Activated CD4-positive, alpha-beta T cell treated with anti-CD3 and anti-CD28 coated beads for 1 hour (primary cell): ENCODE measurements at places on chromosomes 13 and 19.

- DNase-seq: no peak
These were observed 22.5 kb upstream of the VSTM2B start for GRCh38 chr19:29503140-29503758.

DNA sequence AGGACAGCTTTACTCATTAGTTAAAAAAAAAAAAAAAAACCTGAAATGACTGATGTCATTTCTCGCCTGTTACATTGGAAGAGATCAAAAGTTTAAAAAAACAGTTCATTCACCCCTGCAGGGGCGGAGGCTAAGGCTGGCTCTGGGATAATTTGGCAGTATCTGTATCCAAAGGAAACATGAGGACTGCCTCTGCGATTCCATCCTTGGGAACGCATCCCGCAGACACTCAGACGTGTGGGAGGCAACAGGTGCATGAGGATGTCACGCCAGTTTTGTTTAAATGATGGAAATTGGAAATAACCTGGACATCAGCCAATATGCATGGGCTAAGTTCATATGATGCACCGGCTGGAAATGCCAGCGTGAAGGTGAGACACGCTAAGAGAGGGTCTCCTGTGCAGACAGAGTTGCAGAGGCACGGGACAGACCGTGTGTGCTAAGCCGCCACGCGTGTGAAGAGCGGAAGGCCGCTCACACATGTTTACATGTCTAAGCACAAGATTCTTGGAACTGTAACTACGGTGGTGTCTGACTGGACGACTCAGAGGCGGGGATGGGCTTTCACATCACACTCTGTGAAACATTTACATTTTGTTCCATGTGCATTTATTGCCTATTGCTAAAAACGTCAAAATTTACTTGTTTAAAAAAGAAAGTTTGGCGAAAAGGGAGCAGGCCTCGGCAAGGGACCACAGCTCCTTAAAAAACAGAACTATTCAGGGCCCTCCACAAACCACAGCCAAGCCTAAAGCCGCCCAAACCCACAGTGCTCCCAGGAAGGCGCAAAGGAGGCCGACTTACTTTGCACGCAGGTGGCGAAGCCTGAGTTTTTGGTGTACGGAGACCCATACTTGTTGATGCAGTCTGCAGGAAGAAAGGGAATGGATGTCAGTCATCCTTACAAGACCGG, 17.9 kb downstream of the GAS6 start:
- DNase-seq: no peak

DNA sequence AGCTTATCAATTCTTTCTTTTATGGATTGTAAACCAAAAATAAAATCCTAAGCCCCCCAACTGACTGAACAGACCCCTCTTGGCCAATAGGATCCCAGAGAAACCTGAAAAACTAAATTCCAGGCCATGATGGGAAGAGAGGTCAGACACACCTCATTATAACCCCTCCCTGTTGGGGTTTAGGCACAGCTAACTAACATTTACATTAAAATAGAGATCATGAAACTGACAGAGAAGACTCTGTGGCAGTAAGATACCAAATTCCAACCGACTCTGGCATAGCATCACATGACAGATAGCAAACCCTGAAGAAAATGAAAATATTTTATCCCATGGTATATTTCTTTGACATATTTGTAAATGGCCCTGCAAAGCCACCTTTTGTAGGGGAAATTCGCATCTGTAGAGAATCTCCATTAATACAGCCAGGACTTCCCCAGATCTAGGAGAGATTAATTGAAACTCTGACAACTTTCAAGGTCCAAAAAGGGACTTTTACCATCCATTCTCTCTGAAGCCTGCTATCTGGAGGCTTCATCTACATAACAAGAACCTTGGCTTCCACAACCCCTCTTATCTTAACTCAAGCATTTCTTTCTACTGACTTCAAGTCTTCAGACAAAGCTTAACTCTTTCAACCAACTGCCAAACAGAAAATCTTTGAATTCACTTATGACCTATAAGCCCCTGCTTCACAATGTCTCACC, 27.1 kb upstream of the GAS6 start:
- DNase-seq: no peak

- DNase-seq: peak; percentile 9
These were observed 507 bp downstream of the ALG5 start for GRCh38 chr13:36998624-36999041.

DNA sequence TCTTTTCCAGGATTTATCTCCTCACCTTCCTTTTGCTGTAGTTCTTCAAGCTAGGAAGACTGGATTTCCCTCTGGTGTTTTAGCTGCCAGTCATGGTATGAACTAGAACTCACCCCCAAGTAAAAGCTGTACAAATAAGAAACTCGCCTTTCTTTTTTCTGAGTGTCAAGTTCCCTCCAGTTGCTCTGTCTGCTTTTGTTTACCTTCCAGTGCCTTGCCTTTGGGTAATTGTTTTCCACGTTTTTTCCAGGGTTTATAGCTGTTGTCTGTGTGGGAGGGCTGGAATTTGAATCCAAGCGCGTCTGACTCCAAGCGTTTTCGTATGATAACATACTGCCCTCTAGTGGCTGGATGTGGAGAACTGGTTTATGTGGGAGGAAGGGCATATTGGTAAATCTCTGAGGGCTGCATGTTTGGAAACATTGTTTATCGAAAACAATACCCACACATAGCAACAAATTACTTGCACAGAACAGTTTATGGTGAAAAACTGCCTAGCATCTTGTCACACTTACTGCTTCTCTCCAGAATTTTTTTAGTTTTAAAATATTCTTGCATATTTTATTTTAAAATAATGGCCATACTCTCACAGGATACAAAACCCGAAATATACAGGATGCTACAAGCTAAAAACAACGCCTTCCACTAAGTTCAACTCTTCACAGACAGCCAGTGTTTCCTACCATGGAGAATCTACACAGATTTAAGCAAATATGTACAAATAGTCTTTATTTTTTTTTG, 19.2 kb downstream of the RCN3 start:
- peak; percentile 37 for DNase-seq

- no peak for DNase-seq
These were observed 1450.0 kb downstream of the UQCRFS1 start for GRCh38 chr19:27762933-27763332.

DNA sequence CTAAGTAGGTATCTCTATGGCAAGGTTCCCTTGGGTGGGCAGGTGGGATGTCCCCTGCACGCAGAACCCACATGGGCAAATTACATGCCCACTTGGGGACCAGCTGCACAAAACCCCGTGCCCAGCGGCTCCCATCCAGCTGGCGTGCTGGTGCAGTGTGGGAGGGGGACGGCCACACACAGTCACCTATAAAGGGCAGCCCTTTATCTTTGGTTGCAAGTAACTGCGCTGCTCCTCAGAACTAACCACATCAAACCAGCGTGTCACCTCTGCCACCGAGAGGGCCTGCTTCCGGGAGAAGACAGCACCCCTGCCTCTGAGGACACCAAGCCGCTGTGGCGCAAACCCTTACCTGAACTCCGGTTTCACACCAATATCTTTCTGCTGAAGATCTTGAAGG, 32.2 kb downstream of the ANKRD27 start:
- peak; percentile 41 for DNase-seq

DNA sequence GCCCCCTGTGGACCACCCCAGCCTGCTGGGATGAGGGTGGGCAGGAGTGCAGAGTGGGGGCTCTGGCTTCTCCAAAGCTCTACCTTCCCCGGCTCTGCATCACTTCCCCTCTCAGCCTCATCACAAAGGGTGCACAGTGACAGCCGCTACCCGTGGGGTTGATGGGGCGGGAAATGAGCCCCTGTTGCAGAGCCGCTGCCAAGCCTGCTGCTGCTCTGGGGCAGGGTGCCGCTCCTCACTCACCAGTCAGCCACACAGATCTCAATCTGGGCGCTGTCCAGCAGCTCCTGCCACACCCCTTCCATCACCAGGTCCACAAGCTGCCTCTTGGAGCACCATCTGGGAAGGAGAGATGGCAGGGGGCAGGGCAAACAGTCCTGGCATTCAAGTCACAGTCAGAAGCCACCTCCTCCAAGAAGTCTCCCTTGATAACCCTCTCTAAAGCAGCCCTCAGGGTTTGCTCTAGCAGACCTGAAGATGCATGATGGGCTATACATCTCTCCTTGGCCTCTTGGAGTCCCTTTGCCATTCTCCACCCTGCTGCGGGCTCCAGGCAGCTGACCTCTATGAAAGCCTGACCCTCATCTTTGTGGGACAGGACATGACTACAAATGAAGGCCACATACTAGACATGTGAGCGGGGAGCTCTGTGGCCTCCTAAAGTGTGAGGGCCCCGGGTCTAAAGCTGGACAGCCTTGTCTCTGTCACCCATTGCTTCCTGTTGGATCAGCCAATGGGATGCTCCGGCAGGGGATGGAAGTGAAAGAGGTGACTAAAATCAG, 15.7 kb downstream of the MRPS12 start:
- DNase-seq: no peak

DNA sequence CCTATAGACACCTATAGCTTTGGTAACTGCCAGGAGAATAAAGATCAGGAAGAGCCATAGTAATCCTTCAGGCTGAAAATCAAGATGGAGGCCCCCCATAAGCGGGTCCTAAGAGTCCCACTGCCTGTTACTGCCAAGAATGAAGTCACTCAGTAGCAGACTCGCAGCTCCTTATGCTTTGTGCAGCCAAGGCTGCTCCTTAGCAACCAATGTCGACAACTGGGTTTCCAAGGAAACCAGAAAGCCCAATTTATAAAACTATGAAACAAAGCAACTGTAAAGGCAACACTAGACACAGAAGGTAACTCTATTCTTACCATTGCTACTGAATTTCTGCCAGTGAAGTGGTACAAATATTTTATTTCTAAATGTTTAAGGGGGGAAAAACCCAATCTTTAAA, 56.5 kb downstream of the DCLK1 start:
- no peak for DNase-seq

- DNase-seq: no peak
These were observed 156.1 kb downstream of the NUFIP1 start for GRCh38 chr13:44833139-44833538.

DNA sequence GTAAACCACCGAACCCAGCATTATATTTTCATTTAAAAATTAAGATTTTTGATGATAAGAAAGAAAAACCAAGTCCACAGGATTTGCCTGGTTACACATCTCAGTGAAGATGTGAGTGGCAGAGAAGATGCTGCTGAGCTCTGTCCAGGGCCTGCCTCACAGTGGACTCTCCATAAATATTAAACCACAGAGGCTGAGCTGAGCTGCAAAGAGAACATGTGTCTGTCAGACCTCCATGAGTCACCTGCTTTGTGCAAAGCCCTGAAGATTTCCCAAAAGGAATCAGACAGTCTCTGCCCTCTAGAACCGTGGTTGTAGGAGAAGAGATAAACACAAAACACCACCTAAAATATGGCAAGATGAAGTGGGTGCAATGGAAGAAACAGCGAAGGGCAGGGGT, 127.2 kb upstream of the TSC22D1 start:
- no peak for DNase-seq
